B cell (primary cell): ENCODE measurements at places on chromosomes 4 and X. TPM values are rescaled to one million over a fixed set of nuclear protein-coding genes. Genes with fewer than 3 reads are reported as not detected.

MGAT4D gene
- polyA plus RNA-seq, result not detected in 2 replicates

SMR3B gene
- not detected in 2 replicates for polyA plus RNA-seq

CCDC110 gene
- polyA plus RNA-seq, result 0.04 TPM in 1 of 2 replicates, not detected in the other

PRRG3 gene
- not detected in 2 replicates for polyA plus RNA-seq

DNA sequence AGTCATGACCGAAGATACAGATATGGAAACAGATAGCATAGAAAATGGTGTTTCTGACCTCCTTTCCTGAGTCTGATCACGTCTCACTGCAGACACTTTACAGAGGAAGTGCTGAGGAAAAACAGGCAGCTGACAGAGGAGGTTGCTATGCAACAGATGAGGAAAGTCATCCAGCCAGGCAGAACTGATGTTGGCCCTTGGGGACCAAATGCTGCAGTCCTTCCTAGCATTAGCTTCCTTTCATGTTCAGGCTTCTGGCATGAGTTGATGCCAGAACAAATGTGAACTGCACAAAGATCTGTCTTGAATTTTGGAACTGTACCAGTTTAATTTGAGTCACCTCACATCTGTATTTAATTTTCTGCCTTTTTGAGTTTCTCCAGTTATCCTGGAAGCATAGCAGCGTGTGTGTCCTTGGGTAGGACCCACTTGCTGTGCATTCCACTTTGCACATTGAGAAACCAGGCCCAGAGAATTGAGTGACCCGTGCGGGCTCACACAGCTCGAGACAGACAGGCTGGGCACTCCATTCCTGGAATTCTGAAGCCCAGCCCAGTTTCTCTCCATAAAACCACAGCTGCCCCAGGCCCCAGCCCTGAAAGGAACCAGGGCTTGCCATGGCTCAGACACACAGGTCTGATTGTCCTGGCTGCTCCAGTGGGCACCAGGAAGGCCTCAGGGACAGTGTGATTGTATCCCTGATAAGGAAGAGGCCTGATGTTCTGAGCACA, 1.4 kb upstream of the MAGED1 start:
- peak; percentile 51 for DNase-seq

DNA sequence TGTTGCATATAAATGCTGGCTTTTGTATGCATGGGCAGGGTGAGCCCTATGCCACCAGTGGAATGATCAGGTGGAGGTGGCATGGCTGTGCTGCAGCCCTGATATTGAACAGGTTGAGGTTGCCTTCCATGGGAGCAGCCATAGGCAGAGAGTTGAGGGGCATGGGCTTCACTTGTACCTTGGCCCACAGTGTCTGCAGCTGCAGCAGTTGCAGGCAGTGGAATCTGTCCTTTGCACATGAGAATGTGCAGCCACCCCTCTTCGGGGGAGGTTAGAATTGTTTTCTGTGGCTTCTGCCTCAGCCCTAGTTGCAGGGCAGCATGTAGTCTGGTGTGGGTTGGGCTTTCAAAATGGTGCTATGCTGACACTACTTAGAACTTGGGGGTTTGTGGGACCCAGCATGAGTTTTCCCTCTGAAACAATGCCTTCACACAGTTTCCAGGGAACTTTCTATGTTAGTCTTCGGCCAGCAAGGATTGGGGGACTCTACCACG, 25.4 kb upstream of the VSIG1 start:
- no peak for DNase-seq

DNA sequence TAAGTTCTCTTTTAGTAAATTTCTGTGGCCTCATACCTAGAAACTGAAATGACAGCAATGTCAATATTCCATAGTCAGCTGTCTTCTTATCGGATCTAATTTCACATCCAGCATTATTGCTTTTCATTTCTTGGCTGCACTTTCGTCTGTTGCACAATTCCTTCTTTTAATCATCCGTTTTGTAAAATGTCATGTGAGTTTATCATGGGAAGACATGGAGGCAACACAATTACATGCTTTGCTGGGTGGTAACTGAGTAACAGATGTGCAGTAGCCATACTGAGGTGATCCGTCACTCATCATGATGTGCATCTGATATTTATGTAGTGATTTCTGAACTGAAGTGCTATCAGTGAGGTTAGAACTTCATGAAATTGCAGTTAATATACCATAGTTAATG, 68.3 kb upstream of the SLC7A11 start:
- DNase-seq, result no peak

- no peak for DNase-seq
Measured at GRCh38 chrX:38221391-38221929, 789 bp upstream of the SRPX start.

DNA sequence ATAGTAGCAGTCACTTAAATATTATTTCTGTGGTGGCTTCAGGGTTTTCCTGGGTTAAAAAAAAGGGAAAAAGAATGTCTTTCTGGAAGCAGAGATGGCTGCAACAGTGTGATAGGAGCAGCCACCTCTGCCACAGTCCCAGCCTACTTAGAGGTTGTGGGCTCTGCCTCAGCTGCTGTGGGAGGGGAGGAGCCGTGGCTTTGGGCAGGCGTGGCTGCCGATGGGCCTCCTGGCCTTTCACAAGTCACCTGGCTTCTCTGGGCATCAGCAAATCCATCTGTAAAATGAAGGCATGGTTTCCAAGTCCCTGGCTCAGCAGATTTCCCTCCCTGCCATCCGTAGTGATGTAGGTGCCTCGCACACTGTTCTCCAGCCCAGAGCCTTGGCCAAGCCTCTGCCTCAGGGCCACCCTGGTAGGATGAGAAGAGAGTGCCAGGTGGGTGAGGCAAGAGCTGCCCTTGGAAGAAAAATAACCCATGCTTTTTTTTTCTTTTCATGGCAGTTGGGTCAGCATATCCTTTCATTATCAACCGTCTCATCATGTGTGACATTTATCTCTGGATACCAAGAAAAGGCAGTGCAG, 66.1 kb downstream of the PTTG2 start:
- DNase-seq, result no peak

GRCh38 chrX:50054147-50054546, 131.8 kb downstream of the CLCN5 start:
- DNase-seq, result no peak
